ENCODE measurements at places on chromosomes 5 and 9. TPM values are rescaled to one million over a fixed set of nuclear protein-coding genes. Genes with fewer than 3 reads are reported as not detected.

GRCh38 chr9:125732562-125732961, 14.6 kb upstream of the PBX3 start:
- DNase-seq: peak; percentile 16

DNA sequence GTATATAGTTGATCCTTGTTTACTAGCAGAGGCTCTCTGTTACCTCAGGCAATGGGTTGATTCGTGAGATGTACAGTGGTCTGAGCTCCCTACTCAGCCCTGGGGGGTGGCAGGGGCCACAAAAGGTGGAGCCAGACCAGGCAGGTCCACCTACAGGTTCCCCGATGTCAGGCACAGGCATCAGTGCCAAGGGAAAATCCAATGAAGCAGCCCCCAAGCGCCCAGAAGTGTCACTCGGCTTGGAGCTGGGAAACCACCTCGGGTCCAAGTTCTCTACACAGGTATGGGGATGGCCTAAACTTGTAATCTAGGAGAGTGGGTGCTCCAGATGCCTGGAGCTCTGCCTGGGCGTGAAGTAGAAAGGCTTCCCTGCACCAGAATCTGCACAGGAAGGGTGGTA, 188.8 kb downstream of the KIAA0825 start:
- no peak for DNase-seq

GRCh38 chr5:154209591-154210081, 19.1 kb downstream of the GALNT10 start:
- DNase-seq: no peak

Gene FSD1L
- total RNA-seq: 16.9 TPM

- DNase-seq: no peak
Measured at GRCh38 chr5:174259696-174260420, 214.4 kb downstream of the NSG2 start.

DNA sequence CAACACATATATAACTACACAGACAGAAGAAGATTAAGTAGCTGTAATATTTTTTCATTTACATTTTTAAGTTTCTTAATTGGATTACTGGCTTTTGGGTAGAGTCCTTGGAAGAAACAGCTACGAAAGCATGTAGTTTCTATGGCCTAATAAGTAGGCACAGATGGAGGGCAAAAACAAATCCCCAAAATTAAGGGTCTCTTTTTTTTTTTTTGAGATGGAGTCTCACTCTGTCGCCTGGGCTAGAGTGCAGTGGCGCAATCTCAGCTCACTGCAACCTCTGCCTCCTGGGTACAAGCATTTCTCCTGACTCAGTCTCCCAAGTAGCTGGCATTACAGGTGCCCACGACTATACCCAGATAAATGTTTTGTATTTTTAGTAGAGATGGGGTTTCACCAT, 27.1 kb upstream of the MTMR12 start:
- DNase-seq: no peak

DNA sequence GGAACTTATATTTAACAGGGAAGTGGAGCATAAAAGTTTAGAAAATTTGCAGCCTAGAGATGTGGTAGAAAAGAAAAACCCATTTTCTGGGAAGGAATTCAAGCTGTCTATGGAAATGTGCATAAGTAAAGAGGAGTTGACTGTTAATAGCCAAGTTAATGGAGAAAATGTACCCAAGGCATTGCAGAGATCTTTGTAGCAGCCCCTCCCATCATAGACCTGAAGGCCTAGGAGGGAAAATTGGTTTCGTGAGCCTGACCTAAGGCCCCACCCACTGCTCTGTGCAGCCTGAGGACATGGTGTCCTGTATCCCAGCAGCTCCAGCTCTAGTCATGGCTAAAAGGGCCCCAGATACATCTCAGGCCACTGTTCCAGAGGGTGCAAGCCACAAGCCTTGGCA, 772.4 kb upstream of the RIOK2 start:
- no peak for DNase-seq

DNA sequence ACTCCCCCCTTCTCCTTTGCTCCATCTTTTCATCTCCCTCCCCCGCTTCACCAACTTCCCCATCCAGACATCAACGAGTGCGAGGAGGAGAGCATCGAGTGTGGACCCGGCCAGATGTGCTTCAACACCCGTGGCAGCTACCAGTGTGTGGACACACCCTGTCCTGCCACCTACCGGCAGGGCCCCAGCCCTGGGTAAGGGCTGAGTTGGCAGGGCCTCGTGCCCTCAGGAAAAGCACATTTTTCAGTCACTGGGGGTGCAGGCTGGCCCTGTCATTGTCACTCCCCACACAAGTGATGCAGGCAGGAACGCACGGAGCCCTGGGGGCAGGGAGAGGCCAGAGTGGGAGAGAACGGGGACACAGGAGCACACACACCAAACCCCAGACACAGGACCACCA, 12.4 kb upstream of the ASS1 start:
- no peak for DNase-seq

- no peak for DNase-seq
Measured at GRCh38 chr5:113201715-113202114, 225.1 kb downstream of the DCP2 start.

Gene ADGRD2
- total RNA-seq: not detected

Gene ARL14EPL
- total RNA-seq: not detected

DNA sequence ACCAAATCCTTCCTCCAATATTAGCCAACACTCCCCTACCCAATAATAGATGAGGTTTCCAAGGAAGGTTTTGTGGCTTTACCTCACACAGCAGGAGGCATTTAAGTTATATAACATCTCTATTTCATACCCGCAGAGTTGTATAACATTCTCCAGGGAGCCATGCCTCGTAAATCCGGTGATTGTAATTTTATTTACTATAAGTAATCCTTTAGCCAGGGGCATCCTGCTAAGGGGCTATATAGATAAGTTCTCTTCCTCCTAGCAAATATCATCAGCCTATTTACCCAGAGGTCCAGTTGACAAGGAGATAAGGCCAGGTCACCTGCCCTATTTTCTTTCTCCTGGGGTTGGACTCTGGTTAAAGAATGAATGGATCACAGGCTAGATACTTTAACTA, 2051.0 kb downstream of the EFNA5 start:
- DNase-seq: no peak

DNA sequence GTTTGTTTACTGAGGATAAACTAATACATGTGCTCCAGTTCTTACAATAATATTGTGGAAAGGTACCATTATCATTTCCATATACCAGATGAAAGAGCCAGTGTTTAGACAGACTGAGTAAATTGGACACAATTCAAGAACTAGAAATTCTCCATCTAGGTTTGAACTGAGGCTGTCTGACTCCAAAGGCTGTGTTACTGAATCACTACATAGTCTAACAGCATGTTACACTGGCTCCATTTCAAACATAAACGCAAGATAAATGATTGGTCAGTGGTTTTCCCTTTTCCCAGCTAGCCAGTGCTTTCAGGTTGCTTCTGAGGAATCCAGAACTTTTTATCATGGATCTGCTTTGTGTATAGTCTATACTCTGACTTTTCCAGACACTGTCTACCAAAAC, 8.1 kb downstream of the SPDL1 start:
- no peak for DNase-seq

GRCh38 chr9:4982721-4983482, 2.2 kb upstream of the JAK2 start:
- DNase-seq: no peak

- no peak for DNase-seq
Measured at GRCh38 chr5:25362799-25363198, 718.0 kb upstream of the CDH10 start.

Gene FSTL4
- 2.0 TPM for total RNA-seq

DNA sequence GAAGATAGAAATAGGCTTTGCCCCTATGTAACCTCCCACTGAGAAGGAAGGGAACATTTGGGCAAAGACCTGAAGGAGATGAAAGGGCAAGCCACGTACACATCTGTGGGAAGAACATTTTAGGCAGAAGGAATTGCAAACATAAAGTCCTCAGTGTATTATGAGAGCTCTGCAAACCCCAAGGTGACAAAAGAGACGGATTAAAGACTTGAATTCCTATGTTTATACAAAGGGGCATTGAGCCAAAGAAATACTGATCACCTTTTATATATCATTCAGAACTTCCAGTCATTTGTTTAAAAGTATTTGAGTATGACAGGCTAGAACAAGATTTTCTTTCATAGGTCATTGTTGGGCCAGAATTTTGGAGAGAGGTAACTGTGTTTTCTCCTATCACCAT, 90.2 kb upstream of the ATG10 start:
- no peak for DNase-seq

DNA sequence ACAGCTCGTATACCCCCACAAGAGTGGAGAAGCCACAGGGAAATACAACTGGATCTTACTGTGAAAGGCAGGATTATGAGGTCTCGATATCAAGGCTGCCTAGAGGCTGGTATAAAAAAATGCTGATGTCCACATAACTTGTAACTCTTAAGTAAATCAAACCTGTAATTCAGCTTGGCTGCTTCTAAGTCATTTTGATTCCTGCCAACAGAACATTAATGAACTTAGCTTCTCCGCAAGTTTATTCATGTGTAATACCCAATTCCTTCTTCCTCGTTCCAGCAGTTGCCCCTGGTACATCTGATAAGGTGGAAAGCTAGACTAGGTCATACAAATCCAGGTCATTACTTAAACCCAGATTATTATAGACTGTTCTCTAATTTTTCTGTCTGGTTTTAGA, 16.4 kb upstream of the SMIM15 start:
- no peak for DNase-seq

DNA sequence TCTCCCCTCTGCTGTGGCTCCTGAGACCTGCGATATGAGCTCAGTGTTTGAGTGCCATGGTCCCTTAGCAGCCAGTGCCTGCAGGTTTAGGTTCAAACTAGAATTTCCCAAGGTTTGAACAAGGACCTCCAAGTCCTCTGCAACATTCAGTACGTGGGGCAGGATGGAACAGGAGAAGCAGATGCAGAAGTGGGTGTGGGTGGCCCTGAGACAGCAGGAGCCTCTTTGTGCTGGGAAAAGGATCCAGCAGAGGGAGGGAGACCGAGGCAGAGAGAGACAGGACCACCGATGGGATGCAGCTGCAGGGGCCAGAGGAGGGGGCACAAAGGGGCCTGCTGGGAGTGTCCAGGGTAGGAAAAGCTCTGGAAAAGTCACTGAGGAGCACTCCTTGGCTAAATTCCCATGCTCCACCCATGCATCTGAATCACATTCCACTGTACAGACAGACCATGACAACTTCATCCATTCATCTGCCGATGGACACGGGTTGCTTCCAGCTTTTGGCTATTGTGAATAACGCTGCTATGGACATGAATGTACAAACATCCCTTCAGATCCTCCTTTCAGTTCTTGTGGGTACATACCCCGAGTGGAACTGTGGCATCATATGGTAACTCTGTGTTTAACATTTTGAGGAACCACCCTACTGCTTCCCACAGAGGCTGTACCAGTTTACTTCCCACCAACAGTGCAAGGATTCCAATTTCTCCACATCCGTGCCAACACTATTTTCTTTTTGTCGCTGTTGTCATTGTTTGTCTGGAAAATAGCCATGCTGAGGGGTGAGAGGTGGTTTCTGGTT, 26.7 kb upstream of the SUSD3 start:
- no peak for DNase-seq

DNA sequence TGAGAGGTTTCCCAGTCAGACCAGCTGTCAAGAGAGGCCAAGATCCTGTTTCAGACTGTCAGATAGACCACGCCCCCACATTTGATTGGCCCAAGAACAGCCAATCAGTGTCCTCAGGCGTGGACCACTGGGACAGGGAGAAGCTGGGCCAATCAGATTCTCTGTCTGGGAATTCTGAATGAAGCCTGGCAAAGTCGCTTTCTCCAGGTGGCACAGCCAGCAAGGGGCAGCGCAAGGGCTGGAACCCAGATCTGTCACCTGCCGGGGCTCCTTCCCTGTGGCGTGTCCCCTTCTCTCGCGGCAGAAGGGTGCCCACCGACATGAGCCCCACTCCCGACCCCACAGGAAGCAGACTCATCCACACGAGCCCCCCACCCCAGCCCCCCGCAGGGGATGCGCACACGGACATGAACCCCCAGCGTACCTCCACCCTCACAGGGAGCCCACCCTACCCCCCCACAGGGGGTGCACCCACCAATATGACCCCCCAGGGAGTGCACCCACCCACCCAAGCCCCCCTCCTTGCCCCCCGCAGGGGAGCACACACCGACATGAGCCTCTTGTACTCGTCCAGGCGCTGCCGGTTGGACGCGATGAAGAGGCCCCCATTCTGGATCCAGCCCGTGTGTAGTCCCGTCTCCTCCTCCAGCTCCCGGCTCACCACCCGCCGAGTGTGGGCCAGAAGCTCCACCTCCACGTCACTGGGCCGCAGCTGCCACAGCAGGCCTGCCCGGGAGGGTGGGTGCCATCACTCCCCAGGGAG, 6.1 kb downstream of the SARDH start:
- DNase-seq: no peak

DNA sequence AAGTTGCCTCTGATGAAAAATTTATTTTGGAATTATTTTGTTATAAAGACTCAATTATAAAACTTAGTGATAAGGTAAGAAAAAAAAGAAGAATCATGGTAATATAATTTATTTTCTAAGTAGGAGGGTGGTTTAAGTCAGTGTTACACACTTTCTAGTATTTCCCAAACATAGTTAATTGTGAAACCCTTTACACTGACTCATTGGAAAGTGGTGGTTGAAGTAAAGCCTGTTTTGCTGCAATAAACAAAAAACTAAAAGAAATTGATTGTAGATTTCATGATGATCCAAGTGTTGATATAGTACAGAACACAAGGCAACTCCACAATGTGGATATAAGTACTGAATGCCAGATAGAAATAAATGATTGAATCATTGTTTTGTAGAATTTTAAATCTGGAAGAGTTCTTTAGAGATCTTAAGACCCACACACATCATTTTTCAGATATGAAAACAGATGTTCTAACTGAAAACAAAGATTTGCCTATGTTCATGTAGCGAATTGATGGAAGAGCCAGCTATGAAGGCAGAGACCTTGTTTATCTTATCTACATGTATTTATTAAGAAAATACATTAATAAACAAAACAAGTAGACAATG, 539.8 kb downstream of the PRELID2 start:
- DNase-seq: no peak

Gene PTGES
- total RNA-seq: 1.1 TPM

Gene ANKDD1B
- 0.20 TPM for total RNA-seq

Gene ENTPD8
- 0.12 TPM for total RNA-seq

GRCh38 chr5:129687941-129688340, 60.0 kb upstream of the MINAR2 start:
- no peak for DNase-seq

- no peak for DNase-seq
Measured at GRCh38 chr5:15321776-15322175, 178.2 kb upstream of the FBXL7 start.
